Stimulated activated CD4-positive, alpha-beta T cell treated with anti-CD3 and anti-CD28 coated beads, Interleukin-1b, Interleukin-23, amount 100 ng/mL, for 1 hour (primary cell): ENCODE measurements at places on chromosomes 1 and 21.

DNA sequence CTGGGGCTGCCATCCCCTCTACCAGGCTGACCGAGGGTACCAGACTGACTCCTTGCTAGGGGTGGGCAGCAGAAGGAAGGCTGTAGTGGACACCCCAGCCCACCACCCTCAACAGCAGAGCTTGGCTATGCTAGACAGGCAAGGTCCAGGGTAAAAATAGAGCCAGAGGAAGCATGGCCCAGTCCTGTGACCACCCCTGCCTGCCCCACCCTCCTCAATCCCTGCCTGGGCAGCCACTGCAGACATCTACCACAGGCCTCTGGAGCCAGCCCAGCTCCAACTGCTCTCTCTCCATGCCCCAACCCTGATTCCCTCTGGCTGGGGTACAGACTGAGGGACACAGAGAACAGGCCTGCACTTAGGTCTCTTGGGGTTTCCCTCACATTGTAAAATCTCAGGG is 1.7 kb downstream of the S100A1 start:
- DNase-seq: no peak

- no peak for DNase-seq
These were observed 22.4 kb downstream of the PTPN22 start for GRCh38 chr1:113849072-113849471.

DNA sequence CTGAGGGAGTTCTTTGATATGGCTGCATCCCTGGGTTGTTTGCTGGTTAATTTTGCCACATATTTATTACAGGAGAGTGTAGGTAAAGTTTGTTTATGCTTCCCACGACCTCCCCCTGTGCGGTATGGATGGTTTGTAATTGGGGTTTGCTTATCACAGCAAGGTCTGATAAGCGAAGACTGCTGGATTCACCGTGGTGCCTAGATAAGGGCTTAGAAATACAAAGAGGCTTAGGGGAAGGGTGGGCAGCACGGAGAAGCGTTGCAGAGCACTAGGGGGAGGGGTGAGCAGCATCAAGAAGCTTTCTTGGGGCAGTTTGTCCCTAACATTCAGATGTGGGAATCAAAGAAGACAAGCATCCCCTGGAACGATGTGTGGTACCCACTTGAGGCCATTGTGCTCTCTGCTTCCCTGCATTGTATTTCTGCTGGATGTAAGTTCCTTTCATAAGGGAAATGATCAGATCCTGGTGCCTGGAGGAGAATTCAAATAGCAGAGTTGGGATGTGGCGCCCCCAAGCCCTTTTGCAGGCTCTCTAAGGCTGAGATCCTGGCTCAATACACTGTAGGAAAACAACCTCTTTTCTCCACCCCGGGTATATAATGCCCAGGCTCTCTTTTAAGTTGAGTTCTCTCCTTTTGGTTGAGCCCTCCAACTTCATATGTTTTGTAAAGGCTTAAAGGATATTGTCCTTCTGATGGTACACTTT is 598.1 kb upstream of the ADGRL4 start:
- DNase-seq: no peak

DNA sequence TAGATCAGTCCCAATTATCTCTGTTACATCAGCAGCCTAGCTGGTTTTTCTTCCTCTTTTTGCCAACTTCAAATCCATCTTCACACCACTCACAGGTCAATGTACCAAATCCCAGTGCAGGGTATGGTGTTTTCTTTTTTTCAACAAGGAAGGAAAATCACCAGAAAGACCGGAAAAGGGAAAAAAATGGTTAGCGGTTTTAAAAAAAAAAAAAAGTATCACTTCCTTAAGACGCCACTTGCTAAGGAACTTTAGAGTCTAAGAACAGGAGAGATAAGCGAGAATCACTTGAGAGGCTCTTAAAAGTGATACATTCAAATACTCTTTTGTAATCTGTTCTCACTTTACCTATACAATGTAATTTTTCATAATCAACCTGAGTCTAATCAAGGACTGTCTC is 3.1 kb upstream of the OR10J1 start:
- DNase-seq: no peak

DNA sequence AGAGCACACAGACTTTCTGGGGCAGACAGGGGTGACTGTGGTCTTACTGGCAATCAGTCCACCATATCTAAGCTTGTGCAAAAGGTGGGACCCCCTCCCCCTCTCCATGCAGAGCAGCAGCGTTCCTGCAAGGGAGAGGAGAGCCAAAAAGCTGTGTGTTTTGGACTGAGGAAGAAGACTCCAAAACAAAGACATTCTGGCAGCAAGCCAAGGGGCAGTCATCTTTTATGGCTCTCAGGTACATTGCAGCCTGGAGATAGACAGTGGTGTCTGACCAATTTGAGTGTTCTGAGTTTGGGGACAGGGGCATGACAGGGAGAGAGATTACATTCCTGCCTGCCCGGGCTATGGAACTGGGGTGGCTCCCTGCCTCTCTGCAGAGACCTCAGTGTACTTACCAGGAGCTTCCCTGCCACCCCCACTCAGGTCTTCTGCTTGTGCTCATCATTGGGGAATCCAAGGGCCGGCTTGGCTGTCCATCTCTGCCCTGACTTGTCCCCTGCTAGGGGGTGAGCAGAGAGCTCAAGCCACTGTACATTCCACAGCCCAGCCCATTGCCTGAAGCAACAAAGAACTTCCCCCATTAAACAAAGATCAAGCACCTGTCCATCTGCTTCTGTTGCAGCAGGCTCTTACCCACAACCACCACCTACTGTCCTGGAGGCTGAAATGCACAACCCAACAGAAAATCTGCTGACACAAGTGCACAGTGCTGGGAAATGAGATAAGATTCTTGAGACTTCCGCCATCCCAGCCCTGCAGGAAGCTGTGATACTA is 131.1 kb downstream of the EVI5 start:
- DNase-seq: no peak

DNA sequence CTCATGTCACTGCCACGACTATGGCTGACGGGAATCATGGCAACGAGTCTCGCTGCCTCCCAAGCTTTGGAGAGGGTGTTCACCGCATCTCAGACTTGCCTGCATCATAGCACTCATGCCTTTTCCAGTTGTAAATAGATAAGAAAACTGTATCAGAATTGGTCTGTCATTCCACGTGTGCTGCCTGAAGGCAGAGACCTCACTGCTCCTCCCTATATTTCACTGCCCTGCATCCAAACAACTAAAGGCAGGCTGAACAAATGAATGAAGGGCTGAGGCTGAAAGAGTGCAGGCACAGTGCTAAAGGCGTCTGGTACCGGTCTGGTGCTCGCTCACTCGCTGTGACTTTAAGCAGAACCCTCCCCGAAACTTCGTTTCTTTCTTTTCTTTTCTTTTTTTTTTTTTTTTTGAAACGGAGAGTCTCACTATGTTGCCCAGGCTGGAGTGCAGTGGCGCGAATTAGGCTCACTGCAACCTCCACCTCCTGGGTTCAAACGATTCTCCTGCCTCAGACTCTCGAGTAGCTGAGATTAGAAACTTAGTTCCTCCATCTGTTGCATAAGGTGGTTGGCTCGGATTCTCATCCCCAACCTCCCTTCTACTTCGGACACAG is 542 bp downstream of the EIF2B3 start:
- DNase-seq: no peak

- no peak for DNase-seq
These were observed 55.5 kb upstream of the PSEN2 start for GRCh38 chr1:226814751-226815537.

DNA sequence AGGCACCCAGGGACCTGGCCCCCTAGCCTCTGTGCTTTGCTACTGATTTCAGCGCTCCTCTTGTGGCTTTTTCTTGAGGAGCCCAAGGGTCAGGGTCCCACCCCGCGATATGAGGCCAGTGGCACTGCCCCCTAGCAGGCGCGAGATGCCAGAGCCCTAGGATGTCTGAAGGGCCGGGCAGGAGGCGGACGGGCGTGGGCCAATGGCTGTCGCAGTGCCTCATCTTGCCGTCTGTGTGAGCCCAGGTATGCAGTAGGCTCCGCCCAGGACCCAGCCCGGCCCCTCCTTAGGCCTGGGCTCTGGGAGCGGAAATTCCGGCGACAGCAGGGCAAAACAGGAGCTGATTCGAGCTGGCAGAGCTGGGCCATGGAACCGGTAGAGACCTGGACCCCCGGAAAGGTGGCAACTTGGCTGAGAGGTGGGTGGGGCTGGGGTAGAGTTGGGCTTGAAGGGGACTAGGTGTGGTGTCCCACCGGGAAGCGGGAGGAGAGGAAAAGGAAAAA is at the start of gene CNKSR1:
CNKSR1 (plus strand) TSS at position 310 of the 503 bp plus-strand sequence; CDS start at position 367, 57 bp downstream.
- no peak for DNase-seq

GRCh38 chr1:17523321-17524041 is 16.0 kb upstream of the ARHGEF10L start:
- no peak for DNase-seq

- DNase-seq: no peak
These were observed 54.2 kb downstream of the HMCN1 start for GRCh38 chr1:185788386-185788785.

GRCh38 chr1:22064751-22065402 is 12.4 kb downstream of the CDC42 start:
- DNase-seq: no peak

- DNase-seq: no peak
These were observed 1.6 kb downstream of the MARK1 start for GRCh38 chr1:220529521-220530020.

- DNase-seq: no peak
These were observed 470.3 kb upstream of the NCAM2 start for GRCh38 chr21:20527731-20528460.

GRCh38 chr1:74388855-74389254 is 123.6 kb downstream of the LRRC53 start:
- no peak for DNase-seq

- DNase-seq: no peak
These were observed 10.1 kb upstream of the ADORA3 start for GRCh38 chr1:111513410-111514020.

DNA sequence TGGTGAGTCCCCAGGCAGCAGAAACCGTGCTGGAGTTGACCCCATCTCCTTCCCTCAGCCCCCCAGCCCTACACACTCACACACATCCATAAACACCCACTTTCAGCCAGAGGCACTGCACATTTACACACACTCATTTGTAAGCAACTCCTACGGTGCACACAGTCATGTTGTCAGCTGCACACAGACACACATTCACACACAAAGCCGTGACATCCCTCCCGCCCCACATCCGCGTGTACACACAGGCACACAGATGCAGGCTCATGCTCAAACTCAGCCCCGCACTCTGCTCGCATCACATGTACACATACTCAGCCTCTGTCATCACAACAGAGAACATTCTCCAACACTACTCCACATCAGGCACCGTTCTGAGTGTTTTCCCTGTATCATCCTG is 47.6 kb downstream of the LACTBL1 start:
- no peak for DNase-seq

GRCh38 chr1:46288485-46289133 is 14.8 kb downstream of the LRRC41 start:
- DNase-seq: no peak

DNA sequence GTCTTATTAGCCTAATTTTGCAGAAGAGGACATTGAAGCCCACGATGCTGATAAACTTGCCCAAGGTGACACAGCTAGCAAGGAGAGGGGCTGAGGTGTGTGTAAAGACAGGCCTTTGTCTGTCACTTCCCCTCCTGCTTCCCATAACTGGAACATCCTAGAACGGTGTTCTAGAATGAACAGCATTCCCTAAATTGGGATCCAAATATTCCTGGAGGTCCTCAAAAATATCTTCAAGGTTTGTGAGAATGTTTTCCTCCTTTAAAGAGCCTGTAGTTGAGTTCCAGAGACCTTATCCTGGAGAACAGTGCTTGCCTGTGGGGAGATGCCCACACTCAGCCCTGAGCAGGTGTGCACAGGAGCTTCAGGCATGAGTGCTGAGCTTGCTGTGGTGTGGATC is 41.5 kb upstream of the SAMD13 start:
- DNase-seq: no peak

- no peak for DNase-seq
These were observed 120.9 kb downstream of the C1orf21 start for GRCh38 chr1:184507604-184508280.

DNA sequence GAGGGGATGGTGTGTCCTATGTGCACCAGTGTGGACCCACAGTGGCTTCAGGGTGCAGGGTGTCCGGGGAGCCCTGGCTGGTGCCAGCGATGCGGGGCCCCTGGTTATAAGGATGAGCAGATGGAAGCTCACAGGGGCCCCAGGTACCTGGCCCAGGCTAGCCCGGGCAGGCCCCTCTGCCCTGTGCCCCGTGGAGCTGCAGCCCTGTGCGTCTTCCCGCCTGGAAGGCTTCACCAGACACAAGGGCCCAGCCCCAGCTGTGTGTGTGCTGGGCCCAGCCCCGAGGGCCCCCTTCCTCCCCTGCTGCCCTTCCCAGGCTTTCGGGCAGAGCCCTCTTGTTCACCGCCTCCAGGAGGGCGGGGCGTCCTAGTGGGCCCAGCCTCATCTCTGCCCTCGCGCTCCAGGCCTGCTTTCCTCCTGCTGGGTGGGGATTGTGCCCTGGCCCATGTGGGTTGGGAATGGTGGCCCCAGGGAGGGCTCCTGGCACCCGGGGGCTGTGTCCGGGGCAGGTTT is 15.9 kb downstream of the PFKL start:
- no peak for DNase-seq

DNA sequence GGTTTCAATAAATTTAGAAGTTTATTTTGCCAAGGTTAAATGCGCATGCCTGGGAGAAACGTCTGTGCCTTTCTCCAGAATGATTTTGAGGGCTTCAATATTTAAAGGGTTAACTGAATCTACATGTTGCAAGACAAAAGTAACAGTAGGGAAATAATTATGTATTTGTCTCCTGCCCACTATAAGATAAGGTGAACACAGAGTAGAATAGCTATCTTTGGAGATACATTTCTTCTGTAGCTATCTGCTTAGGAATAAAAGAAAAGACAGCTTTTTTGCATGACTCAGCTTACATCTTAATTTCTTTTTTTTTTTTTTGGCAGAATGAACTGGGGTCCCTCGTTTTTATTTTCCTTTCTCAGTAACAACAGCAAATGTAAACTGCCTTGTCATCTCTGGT is 1351.6 kb downstream of the AMY1C start:
- DNase-seq: no peak

DNA sequence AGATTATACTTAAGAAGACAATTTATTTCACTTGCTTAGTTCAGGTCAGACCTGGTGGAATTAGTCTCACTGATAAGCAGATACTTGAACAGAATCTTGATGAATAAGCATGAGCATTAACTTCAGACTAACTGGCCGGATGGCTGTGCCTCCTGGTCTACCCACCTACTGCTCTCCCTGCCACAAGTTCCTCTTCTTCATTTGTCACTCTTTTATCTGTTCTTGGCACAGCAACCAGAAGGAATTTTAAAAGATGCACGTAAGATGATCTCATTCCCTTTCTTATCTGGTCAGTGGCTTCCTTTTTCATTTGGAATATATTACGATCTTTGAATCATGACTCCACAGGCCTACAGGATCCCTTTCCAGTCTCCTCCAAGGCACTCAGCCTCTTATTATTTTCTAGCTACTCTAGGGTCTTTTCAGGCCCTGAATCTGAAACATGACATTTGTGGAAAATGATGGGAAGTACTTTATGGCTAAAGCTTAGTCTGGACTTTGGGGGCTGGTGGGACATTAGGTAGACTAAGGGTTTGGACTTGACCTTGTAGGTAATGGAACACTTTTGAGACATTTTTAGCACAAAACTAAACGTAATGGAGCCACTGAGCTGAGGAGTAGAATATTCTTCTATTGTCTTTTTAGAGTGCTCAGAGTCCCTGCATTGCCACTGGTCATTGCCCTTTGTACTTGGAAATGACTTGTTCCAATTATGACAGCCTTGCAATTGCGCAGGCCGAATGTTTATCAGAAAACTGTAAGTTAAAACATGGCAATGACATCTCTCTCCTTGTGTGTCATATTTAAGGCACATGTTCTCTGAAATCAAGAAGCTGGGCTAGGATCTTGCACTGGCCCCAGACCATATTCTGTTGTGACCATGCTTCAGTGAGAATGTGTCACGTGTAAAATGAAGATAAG is 16.0 kb downstream of the ST6GALNAC3 start:
- no peak for DNase-seq
